Activated CD8-positive, alpha-beta memory T cell treated with anti-CD3 and anti-CD28 coated beads, Interleukin-2, amount 50 U/mL, for 4 hours (primary cell): ENCODE measurements at places on chromosomes 13 and 19.

DNA sequence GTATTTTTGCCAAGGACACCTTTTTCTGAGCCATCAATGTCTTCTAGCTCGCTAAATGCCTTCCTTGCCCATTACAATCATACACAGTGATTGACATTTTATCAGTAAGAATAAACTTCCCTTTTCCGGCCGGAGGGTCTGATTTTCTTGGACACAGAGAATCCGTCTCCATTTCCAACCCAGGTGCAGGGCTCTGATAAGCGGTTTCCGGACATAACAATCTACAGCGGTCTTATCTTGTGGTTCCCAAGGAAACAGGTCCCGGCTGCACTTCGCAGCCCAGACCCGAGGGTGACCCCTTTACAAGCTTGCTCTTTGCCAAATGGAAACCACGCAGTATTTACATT, 5.1 kb upstream of the ZNF77 start:
- DNase-seq = no peak

DNA sequence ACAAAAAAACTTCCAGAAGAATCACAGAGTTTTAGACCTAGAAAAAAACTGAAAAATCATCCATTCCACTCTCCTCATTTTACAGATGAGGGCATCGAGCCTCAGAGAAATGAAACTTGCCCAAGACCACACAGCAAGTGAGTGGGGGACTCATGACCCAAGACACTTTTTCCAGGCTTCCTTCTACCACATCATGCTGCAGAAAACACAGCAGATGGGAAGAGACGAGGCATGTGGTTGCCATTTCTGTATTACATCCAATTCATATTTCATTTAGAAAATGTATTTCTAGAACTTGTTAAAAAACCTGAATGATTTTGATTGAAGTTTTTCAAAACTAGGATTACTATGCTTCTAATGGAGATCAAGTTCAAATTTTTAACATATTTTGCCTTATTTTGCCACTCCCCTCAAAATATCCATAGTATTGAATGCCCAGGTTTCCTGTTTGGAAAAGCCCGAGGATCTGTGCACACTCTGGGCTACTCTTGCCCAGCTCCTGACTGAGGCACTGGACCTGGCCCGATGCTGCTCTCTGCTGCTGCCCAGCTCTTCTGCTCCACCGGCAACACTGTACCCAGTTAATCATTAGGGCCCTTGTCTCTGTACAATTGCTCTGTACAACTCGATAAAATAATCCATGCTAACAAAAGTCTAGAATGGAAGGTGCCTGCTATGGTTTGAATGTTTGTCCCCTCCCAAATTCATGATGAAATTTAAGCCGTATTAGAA, 157.4 kb downstream of the EFNB2 start:
- DNase-seq = no peak

DNA sequence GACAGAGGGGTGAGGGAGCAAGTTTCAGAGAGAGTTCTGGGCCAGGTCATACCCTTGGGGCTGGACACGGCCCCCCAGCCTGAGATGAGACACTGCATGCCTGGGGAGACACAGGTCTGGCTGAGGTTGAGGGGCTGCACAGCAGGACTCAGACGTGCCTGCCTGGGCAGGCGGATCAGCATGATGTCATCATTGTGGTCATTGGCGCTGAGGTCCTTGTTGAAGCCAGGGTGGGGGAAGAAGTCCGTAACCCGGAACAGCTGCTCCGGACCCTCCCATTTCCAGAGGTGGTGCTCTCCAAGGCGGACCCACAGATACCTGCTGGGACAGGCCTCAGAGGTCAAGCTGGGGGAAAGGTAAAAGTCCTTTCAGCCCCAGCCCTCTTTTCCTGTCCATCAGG, 5.0 kb upstream of the KLK8 start:
- no peak for DNase-seq

DNA sequence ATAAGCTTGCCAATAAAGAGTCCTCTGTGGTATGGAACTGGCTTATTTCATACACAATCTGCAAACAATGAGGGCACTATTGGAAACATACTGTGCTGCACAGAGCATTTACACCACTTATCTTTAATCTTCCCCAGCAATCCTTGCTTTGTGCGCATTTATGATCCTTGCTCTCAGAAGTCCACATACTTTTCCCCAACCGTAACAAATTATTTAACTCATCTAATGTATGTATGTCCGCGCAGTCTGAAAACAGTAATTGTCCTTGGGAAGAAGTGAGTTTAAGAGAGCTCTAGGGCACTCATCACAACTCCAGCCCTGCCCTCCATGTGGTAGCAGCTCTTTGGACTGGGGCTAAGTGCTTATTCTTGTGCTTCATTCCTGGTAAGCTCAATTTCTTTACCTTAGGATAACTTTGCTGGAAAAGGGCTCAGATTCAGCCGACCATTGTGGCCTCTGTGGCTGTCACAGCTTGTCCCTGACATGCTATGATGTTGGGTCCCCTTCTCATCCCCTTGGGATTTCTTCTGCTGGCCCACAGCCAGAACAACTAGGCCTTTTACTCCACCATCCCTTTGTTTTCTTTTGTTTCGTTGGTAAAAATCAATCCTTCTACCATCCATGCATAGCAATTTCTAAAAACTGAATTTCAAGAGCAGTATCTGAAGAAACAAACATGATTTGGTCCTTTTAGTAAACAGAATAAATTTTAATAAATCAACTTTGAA, 152.7 kb downstream of the TNFRSF19 start:
- DNase-seq = no peak

DNA sequence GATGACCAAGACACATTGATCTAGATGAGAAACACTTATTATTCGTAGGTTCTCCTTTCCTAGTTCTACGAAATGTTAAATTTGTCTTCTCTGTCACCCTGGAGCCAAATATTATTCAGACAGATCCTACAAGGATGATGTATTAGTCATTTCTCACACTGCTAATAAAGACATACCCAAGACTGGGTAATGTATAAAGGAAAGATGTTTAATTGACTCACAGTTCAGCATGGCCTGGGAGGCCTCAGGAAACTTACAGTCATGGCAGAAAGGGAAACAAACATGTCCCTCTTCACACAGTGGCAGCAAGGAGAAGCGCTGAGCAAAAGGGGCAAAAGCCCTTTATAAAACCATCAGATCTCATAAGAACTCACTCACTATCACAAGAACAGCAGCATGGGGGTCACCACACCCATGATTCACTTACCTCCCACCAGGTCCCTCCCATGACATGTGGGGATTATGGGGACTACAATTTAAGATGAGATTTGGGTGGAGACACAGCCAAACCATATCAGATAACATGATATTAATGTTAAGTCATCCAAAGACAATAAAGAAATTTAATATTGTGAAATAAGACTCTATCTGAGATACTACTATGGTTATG, 1248.8 kb upstream of the SLC10A2 start:
- no peak for DNase-seq

DNA sequence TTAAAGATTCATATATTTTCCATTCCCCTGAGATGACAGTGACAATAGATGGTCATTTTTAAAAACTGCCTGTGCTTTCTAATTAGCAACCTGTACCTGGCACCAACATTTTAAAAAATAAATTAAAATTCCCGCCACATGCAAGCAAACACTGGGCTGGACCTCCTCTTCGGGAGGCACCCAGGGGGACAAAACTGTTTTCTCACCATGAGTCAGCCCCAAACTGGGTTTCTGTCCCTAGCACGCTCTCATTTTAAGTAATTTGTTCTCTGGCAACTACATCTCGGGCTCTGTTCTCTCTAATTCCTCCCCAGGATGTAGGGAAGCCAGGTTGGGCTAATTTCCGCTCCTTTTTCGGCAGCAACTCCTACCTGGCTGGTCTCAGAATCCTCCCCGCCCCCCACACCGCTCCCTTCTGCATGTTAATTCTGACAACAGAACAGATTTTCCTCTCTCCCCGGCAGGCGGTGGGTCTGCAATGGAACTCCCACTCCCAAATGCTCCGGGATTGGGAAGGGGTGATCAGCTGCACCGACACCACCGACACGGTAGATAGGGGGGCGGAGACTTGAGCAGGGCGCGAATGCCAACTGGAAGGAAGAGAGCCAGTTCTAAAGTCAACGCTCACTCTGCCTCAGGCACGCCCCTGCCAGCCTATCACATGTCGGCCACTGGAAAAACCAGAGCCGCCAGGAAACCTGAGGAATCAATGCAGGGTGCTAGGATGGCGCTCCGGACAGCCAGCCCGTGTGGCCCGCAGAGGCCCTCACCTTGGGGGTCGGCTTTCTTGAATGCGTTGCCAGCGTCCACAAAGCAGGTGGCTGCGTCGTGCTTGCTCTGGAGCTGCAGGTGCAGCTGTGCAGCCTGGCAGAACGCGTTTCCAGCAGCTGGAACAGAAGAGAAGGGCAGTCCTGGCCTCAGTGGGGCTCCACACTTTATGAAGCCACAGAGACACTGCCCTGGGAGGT, 14.7 kb downstream of the NAPA start:
- no peak for DNase-seq

DNA sequence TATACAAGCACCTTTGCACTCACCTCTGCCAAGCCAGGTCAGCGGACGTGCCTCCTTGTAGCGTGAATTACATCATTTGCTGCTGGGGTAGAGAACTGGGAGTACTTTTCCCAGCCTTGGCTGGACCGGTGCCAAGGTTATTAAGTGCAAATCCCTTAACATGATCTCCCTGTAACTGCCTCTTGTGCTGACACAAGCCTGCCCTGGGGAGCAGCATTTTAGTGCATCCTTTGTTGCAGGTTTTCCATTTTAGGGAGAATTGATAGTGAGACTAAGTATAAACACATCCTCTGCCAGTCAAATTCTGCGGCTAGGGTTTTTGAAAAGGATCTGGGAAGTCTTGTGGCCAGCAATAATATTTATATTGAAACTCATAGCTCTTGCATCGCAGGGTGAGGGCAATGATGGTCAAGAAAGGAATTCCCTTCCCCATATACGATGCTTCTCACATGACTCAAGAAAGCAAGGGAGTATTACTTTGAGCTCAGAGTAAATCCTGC, 32.7 kb upstream of the DCLK1 start:
- no peak for DNase-seq
